Fibroblast of mammary gland (primary cell): ENCODE measurements at places on chromosomes 4 and X.

GRCh38 chrX:150902434-150903109 is 4.1 kb upstream of the CD99L2 start:
- no peak for DNase-seq

DNA sequence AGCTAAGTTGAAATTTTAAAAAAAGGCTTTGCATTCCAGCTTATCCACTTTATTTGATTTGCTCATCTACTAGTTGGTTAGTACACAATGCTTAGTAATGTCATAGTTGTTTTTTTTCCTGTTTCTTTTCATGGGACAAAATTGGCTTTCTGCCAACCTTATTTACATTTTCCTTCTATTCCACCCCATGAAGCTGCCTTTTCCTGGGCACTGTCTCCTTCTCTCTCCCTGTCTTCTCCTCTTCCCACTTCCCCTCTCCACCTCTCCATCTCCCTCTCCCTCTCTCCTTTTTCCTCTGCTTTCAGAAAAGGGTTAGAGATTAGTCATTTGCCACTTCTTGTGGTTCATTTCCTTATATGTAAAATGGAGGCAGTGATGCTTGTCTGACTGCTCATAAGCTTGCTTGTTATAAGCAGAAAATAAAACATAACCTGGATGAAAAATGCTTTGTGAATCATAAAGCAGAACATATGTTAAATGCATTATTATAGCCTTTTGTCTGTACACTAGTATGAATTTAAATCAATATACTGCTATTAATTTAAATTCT is 181.9 kb downstream of the CEP135 start:
- peak; percentile 6 for DNase-seq

DNA sequence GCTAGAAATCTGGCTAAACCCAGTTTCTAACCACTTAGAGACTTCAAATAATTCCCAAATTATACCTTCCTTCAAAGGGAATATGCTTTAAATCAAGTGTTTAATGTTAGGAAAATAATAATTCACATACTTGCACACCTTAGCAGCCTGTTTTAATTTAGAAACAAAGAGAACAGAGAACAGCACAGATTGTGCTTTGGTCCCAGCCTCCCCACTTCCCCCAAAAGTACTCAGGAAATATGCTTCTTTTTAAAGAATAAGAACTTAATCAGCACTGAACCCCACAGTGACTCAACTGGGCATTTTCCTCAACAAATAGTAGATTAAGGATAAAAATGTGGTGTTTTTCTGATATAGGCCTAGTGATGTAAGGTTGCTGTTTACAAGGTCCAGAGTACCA is 295.8 kb downstream of the GBA3 start:
- DNase-seq, result no peak

- DNase-seq, result no peak
These were observed 190.7 kb upstream of the CLNK start for GRCh38 chr4:10875144-10875799.

DNA sequence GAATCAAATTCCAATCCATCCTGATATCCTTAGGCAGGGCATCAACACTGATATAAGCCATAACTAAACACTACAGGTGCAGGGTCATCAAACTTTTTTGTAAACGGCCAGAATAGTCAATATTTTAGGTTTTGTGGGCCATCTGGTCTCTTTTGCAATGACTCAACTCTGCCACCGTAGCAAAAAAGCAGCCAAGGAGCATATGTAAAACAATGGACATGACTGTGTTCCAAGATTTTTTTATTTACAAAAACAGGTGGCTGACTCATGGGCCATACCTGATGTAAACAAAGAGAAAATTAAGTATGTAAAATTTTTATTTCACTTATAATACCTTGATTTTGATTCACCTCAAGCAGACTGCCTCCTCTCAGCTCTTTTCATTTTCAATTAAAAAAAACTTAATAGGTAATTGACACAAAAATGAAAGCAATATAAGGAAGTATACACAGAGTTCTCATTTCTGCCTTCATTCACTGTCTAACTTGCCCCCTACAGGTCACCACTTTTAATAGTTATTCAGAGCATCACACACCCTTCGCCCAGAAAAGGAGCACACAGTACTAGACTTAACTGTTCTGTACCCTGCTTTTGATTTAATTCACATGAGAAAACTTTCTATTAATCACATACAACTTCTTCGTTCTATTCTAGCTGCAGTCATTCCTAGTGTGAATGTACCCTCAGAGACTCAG is 35.3 kb upstream of the GPM6B start:
- no peak for DNase-seq

DNA sequence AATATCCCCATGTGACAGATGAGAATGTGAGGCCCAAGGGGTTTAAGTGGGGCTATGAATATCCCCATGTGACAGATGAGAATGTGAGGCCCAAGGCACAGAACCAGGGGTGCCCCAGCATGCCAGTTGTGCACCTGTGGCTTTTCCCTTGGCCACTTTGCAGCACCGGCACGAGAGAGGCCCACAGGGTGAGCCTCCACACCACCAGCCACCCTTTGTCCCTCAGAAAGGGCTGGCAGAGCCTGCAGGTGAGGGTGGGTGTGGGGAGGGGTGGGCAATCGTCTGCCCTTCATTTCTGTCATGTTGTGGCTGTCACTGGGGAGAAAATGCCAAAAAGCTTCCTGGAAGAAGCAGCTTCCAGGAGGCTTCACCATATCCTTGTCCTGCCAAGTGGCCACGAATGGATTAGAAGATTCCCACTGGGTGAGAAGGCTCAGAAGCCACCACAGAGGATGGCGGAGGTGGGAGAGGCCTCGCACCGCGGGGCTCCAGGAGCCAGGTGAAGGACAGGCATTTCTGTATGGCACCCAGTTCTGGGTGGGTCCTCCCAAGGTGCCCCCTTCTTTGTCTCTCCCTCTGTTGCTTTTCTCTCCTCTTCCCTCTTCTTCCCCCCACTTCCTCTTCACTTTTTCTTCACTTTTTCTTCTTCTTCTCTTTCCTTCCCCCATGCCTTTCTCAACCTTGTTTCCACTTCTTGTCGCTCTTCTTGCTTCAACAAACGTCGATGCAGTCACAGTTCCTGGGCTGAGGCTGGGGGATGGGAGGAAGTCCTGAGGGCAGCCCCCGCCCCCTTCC is 469 bp upstream of the GPR78 start:
- no peak for DNase-seq

DNA sequence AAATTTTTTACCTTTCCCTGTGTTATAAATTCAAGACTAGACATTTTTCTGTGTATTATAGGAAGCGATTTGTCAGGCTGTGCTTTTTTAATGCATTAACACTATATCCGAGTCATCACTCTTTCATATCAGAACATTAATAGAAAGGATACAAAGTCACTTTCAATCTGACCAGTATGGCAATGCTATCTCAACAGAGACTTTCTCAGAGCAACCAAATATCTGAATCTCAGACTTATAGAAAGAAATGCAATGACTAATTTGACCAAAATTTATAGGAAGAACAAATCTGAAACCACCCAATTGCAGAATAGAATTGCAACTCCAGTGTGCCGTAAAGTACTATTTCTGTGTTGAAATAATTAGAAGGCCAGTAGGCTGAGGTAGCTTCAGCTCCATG is 473 bp upstream of the TKTL2 start:
- no peak for DNase-seq

DNA sequence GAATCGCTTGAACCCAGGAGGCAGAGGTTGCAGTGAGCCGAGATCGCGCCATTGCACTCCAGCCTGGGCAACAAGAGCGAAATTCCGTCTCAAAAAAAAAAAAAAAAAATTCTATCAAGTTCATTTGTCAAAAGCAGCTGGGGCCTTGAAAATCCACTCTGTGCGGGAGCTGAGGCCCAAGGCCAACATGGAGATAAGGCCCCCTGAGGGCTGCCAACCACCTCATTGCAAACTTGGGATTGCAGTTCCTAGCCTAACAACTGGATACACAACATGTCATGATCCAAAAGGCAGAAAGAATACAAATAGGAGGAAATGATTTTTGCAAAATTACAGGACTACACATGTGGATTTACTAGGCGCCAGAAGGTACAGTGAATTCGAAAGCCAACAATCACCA is 22.5 kb upstream of the PRDX4 start:
- DNase-seq, result no peak

DNA sequence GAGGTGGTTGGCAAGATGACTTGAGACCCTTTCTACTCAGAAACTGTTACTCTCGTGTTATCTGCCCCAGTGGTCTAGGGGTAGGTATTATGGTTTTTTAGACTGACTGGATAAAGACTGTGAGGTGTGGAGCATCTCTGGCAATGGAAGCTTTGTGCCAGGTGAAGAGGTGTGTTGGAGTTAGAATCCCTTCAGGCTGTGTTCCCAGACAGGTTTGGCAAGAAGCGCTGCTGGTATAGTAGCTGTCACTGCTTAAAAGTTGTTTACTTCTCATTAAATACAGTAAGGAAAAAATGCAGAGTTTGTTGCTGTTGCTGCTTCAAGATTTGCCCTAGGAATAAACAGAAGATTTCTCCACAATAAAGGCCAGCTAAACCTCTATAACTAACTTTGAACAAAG is 35.3 kb downstream of the AREG start:
- no peak for DNase-seq

DNA sequence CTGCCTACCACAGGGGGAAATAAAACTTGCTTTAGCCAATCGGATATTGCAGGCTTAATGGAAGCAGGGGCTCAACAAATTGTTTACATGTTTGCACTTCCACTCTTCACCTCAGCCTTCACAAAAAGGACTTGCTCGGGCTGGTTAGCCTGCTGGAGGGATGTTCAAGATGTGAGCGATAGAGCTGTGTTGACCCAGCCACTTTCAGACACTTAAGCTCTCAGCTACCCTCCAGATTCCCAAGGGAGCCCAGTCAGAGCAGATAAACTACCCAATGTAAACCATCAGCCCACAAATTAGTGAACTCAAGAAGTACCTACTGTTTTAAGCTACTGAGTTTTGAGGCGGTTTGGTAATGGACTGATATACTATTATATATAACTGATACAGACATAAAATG is 508.4 kb upstream of the FTHL17 start:
- peak; percentile 6 for DNase-seq

DNA sequence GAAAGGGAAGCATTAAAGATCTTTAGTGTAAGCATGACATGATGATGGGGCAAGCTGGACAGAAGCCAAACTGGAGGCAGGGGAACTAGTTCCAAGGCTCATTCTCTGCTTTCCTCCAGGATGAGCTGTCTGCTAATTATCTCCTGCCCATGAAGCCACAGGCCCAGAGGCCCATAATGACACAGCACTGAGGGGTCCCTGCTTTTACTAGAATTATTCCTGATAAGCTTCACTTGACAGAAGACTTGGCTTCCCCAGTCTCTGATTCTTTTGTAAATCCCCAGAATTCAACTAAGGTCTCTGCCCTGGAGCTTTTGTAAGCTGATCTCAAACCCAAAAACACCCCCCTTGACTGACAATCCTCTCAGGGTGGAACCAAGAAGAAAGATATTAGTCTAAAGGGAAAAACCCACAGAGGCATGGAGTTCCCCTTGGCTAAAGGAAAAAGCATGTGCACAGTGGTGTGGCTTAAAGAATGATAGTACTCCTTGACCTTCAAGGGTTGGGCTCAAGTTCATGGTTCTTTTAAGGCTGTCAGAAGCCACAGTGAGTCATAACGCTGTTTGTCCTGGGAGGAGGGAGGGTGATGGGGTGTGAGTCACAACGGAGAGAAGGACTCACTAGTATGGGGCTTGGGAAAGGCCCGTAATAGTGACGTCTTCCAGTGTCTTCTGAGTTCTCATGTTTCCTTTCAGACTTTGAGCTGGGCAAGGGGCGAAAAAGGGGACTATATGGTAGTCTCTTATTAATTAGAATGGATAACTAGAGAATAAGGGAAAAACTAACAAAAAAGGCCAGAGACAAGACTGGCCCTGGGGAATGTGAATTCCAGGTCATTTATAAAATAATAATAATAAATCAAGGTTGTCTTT is 146.0 kb upstream of the CPEB2 start:
- peak; percentile 100 for DNase-seq

GRCh38 chr4:18803781-18804180 is 782.2 kb upstream of the LCORL start:
- DNase-seq, result no peak

DNA sequence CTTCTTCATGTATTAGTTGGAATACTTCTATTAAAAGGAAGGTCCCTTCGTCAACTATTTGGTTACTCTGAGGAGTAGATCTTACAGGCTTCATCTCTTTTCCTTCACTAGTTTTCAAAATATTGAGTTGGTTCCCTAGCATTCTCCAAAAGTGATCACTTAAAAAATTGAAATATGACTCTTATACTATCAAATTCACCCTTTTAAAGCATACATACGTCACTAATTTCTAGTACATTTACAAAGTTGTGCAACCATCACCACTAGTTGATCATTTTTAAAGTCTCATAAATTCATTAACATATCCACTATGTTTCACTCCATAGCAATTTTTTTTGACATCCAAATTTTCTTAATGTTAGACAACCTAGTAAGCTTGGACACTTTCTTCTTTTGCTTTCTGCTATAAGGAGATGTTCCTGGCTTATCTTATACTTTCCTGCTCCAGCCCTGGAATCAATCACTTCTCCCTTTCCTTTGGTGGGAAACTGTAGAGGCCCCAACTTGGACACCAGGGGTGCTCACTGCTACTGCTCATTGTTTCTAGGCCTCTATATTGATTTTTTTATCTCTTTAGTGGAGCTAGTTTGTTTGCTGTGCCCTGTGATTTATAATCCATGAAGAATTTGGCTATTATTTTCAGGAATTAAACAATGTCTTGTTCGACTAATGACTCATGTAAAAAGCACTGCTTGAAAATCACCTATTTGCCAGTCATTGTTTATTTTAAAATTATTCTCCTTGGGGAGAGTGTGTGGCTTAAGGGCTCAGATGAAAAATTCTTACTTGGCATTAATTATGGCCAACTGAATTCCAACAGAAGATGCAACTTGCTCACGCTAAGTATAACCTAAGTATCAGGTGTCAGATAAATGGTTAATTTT is 4.0 kb upstream of the ZFX start:
- DNase-seq, result peak; percentile 49

- peak; percentile 96 for DNase-seq
These were observed 4.8 kb downstream of the FLNA start for GRCh38 chrX:154369449-154370299.

DNA sequence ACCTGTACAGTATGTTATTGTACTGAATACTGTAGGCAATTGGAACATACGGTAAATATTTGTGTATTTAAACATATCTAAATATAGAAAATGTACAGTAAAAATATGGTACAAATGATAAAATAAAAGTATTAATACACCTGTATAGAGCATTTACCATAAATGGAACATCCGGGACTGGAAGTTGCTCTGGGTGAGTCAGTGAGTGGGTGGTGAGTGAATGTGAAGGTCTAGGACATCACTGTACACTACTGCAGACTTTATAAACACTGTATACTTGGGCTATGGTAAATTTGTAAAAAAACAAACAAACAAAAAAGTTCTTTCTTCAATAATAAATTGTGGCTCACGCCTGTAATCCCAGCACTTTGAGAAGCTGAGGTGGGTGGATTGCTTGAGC is 52.4 kb upstream of the FHL1 start:
- DNase-seq, result peak; percentile 26

GRCh38 chr4:182367153-182367552 is 124.0 kb downstream of the TENM3 start:
- DNase-seq, result no peak

DNA sequence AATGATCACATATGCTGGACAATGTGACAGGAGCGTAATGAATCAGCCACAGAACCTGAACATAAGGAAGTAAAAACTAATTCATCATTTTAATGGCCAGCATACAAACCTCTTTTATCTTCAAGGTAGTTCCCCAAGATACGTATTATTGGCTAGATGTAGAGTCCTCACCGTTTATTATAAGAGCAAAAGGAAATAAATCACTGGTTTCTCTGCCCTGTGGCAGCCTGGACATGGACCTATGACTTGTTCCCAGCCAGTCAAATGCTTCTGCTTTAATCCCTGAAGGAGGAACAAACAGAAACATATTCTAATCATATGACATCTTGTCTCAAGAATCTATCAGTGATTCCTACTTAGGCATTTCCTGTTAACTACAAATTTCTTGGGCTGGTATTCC is 86.8 kb upstream of the FAM241A start:
- DNase-seq, result no peak
